Bronchial epithelial cell (primary cell): ENCODE measurements at places on chromosomes 5 and 9. TPM values are rescaled to one million over a fixed set of nuclear protein-coding genes. Genes with fewer than 3 reads are reported as not detected.

- DNase-seq: peak; percentile 93
Observed at GRCh38 chr9:74412236-74412979, 84.7 kb upstream of the RORB start.

GRCh38 chr5:96064877-96065276, 103.2 kb upstream of the ELL2 start:
- peak; percentile 53 for DNase-seq

GRCh38 chr9:5871785-5872184, 18.9 kb upstream of the MLANA start:
- DNase-seq: peak; percentile 29

GRCh38 chr9:8962084-8962483, 1162.5 kb upstream of the DMAC1 start:
- no peak for DNase-seq

Gene FAM53C
- 10.3 and 17.7 TPM in 2 replicates for total RNA-seq

DNA sequence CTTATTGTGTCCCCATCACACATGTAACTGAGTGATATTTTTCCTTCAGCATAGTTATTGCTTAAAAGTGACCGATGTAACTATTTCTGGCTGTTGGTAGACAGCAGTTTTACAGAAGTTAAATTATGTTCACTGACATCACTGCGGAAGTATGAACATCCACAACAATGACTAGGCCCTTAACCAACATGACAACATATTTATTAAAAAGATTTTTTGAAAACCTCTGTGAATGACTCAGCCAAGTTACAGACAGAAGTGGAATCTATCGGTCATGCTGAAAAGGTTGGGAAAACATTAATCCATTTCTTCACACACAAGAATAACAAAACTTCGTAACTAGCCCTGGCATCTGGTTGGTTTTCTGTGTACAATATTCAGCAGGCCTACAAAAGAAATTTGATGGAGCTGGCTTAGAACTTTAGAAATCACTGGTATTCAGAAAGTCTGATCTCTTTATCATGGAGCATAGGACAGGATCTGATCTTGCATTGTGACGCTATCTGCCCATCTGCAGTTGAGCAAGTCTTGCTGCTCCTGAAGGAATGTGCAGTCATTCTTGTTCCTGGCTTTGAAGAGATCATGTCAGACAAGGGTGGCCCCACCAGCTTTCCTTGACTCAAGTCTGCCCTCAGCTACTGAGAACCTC, 6.5 kb downstream of the GLIS3 start:
- peak; percentile 95 for DNase-seq

GRCh38 chr5:144189800-144190429, 19.2 kb downstream of the KCTD16 start:
- DNase-seq: peak; percentile 97

Gene ANKRD33B
- total RNA-seq: under 0.01 and 0.13 TPM in 2 replicates

DNA sequence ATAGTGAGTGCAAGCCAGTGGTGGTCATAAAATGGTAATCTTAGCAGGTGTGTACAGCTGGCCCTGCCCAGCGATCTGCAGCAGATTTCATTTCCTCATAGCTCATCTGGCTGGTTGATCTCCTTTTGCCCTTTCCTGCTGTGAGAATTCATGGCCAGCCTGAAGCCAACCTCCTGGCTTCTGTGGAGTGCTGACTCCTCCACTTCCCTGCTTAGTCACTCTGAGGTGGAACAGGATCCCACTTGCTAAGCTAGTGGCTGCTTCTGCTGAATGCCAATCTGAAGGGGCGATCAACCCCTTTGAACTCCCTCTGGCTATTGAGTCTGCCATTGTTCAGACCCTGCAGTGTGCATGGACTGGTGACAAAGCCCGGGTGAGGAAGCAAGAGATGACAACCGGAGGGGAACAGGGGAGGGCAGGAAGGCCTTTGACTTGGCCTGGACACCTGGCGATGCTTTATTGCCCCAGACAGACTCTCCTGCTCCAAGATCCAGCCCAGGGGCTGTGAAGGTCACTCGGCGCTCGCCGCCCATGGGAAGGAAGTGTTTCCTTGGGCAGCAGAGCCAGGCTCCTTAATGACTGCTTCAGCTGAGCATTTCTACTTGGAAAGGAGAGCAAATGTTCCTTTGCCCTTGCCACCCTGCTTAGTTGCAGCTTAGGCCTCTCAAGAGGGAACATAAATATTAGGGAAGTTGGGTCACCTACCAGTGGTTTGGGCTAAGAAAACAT, 341.1 kb downstream of the ZSWIM6 start:
- DNase-seq: peak; percentile 94

- peak; percentile 42 for DNase-seq
Observed at GRCh38 chr9:98144076-98144475, 25.1 kb upstream of the TRIM14 start.

GRCh38 chr5:178213003-178213461, 8.7 kb downstream of the HNRNPAB start:
- DNase-seq: no peak

Gene SLC9A3
- total RNA-seq: 0.64 and 1.6 TPM in 2 replicates

- DNase-seq: no peak
Observed at GRCh38 chr5:85476617-85477016, 1091.9 kb upstream of the EDIL3 start.

- DNase-seq: peak; percentile 46
Observed at GRCh38 chr5:143714629-143715028, 97.3 kb upstream of the HMHB1 start.

Gene KCNMB1
- not detected in 2 replicates for total RNA-seq

- DNase-seq: peak; percentile 32
Observed at GRCh38 chr5:133406977-133407632, 205.2 kb downstream of the FSTL4 start.

Gene RFX3
- 1.4 and 1.6 TPM in 2 replicates for total RNA-seq

DNA sequence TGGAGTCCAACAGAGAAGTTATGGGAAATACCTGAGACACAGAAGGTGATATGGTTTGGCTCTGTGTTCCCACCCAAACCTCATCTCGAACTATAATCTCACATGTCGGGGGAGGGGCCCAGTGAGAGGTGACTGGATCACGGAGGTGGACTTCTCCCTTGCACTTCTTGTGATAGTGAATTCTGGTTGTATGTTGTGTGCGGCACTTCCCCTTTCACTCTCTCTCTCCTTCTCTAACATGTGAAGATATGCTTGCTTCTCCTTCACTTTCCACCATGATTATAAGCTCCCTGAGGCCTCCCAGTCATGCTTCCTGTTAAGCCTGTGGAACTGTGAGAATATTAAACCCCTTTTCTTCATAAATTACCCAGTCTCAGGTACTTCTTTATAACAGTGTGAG, 96.1 kb downstream of the TMEM232 start:
- DNase-seq: no peak
